ENCODE measurements at places on chromosomes 3 and 15.

DNA sequence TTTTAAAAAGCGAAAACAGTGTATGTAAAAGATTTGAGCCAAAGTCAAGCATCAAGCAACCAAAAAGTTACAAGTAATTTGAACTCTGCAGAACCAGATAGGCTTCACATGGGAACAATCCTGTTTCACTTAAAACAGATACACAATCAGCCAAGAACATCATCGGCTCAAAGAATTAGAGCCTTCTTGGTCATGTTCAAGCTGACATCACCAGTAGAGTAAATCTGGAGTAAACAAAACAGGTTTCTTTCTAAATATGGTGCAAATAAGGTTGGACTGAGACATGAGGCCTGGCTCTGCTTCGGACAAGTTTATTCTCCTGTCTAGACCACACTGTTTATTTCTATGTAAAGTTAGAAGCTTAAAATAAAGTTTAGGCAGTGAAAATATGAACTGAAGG, 116.0 kb downstream of the GMNC start:
- H3K27ac ChIP-seq = no peak overlapping the region
- DNase-seq = no peak
- H3K27me3 ChIP-seq = no peaks in the 10 kb centered on the region

- H3K27ac ChIP-seq = peak overlapping the region; percentile 80
- H3K4me1 ChIP-seq = peaks cover 32% of the 10 kb centered on the region
- H3K36me3 ChIP-seq = no peaks in the 10 kb centered on the region
Observed at GRCh38 chr15:76181705-76182107, 121.9 kb downstream of the TMEM266 start.

- H3K27ac ChIP-seq = no peak overlapping the region
- H3K4me3 ChIP-seq = no peak overlapping the region
- no peaks in the 10 kb centered on the region for H3K27me3 ChIP-seq
- no peaks in the 10 kb centered on the region for H3K36me3 ChIP-seq
- H3K4me1 ChIP-seq = no peaks in the 10 kb centered on the region
Observed at GRCh38 chr15:71512682-71513006, 297.7 kb upstream of the NR2E3 start.

DNA sequence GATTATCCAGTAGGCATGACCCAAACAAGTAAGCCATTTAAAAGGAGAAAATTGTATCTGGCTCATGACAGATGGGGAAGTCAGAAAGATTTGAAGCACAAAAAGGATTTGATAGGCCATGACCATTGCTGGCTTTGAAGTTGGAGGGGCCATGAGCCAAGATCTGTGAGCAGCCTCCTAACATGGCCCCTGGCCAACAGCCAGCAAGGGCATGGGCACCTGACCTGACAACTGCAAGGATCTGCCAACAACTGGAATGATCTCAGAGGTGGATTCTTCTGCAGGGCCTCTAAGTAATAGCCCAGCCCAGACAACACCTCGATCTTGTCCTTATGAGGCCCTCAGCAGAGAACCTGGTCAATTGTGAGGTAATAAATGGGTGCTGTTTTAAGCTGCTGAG, 93.0 kb downstream of the ARNT2 start:
- no peaks in the 10 kb centered on the region for H3K27me3 ChIP-seq
- no peak overlapping the region for H3K27ac ChIP-seq
- no peaks in the 10 kb centered on the region for H3K36me3 ChIP-seq
- DNase-seq = no peak

DNA sequence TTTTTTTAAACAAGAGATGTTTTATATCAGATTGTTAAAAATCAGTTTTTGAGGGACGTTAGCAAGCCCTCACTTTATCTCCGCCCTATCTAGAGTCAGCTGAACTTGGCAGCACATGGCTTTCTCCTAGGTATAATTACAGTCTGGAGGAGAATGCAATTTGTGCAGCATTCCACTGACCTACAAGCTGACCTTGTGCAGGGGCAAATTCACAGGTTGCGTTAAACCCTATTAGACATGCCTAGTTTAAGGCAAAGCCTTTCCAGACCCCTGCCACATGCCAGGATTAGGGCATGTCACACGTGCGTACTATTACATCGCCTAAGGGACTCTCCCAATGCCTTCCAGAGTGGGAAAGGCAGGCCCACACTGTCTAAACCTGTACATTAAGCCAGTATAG, 224.0 kb downstream of the GREM1 start:
- no peaks in the 10 kb centered on the region for H3K36me3 ChIP-seq
- no peak overlapping the region for H3K4me3 ChIP-seq
- no peaks in the 10 kb centered on the region for H3K4me1 ChIP-seq
- H3K27ac ChIP-seq = no peak overlapping the region

DNA sequence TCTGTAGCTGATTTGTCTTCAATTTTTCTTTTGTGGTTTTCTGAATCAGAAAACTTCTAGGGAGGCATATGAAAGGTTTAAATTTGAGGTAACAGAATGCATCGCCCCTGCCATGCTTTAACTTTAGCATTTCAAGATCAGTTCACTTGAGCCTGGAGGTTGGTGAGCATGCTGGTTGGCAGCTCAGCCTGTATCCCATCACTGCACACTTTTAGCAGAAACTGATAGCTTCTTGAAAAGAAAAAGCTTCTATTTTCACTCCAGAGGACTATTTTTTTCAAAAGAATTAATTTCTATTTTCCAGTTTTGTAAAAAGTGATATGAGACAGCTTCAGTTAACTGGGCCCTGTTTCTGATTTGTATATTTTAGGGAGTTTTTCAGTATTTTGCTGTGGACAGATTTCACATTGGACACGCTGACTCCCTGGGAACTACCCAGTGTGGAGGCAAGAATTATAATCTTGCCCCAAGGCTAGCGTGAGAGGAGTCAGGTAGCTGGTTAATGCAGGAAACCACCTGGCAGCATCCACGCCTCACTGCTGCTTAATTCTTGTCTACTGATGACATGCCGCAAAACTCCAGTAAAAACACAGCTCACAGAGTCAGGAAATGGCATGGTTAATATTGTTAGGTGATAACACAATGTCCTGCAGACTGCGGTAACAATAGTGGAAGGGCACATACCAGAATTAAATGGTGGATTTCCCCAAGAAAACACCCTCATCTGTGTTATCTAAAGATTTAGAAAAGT, 71.4 kb downstream of the DUT start:
- H3K4me1 ChIP-seq = peaks cover 33% of the 10 kb centered on the region
- no peak for DNase-seq
- H3K27ac ChIP-seq = peak overlapping the region; percentile 76
- peaks cover 18% of the 10 kb centered on the region for H3K36me3 ChIP-seq
- no peak overlapping the region for H3K4me3 ChIP-seq
- no peaks in the 10 kb centered on the region for H3K27me3 ChIP-seq

GRCh38 chr3:100103558-100104441, 10.5 kb downstream of the FILIP1L start:
- no peak overlapping the region for H3K27ac ChIP-seq
- no peaks in the 10 kb centered on the region for H3K36me3 ChIP-seq
- H3K27me3 ChIP-seq = no peaks in the 10 kb centered on the region
- H3K4me3 ChIP-seq = no peak overlapping the region
- H3K4me1 ChIP-seq = peaks cover 44% of the 10 kb centered on the region
- DNase-seq = peak; percentile 26

GRCh38 chr3:44065311-44066094, 176.2 kb upstream of the TOPAZ1 start:
- H3K36me3 ChIP-seq = no peaks in the 10 kb centered on the region
- H3K4me3 ChIP-seq = no peak overlapping the region
- no peaks in the 10 kb centered on the region for H3K4me1 ChIP-seq
- H3K27ac ChIP-seq = no peak overlapping the region

GRCh38 chr3:132669256-132669777, 9.2 kb downstream of the UBA5 start:
- H3K27me3 ChIP-seq = no peaks in the 10 kb centered on the region
- H3K27ac ChIP-seq = no peak overlapping the region
- no peaks in the 10 kb centered on the region for H3K4me1 ChIP-seq
- peak; percentile 13 for DNase-seq
- H3K4me3 ChIP-seq = no peak overlapping the region

DNA sequence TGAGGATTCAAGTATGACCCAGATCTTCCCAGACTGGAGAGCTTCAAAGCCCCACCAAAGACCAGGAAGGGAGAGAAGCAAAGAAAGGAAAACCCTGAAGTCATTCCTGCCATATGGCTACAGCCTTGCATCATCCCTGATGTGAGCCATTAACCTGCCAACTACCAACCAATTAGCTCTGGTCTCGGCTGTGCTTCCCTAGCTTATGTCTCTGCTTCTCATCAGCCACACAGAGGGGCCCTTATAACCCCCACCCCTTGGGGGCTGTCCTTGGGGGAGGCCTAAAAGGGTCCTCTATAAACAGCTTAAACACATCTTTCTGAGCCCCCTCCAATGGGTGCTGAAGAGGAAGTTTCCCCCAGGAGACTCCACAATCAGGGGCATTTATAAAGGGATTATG, 52.8 kb downstream of the NOX5 start:
- no peaks in the 10 kb centered on the region for H3K4me1 ChIP-seq
- H3K36me3 ChIP-seq = no peaks in the 10 kb centered on the region
- no peaks in the 10 kb centered on the region for H3K27me3 ChIP-seq
- no peak overlapping the region for H3K27ac ChIP-seq

- no peak for DNase-seq
- H3K36me3 ChIP-seq = no peaks in the 10 kb centered on the region
- H3K4me1 ChIP-seq = no peaks in the 10 kb centered on the region
- H3K27me3 ChIP-seq = peaks cover 11% of the 10 kb centered on the region
- no peak overlapping the region for H3K4me3 ChIP-seq
Observed at GRCh38 chr15:78315686-78316282, 16.4 kb upstream of the SKIC8 start.

GRCh38 chr15:43316016-43316970, 14.1 kb downstream of the LCMT2 start:
- no peak overlapping the region for H3K4me3 ChIP-seq
- H3K27me3 ChIP-seq = peaks cover 3% of the 10 kb centered on the region
- no peaks in the 10 kb centered on the region for H3K36me3 ChIP-seq
- no peaks in the 10 kb centered on the region for H3K4me1 ChIP-seq
- H3K27ac ChIP-seq = no peak overlapping the region

DNA sequence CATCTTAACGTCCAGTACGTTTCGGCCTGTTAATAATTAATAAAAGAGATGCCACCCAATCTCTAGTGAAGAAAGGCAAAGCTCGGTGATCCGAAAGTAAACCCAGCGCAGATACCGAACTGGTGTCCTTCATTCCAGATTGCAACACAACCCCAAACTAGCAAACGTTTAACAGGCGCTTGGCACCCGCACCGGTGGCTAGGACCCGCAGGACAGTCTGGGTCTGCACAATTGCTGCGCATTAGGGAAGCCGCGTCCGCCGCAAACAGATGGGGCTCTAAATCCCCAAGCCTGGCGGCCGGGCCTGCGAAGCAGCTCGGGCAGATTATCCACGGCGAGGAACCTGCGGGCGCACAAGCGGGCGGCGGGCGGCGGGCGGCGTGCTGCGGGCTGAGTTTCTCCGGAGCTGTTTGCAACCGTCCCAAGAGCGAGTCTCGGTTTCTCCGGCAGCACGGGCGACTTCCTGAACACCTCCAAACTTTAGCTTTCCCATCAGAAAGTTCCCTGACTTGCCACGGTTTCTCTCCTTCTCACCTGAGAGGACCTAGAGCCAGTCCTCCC, 112.1 kb upstream of the ICE2 start:
- H3K4me1 ChIP-seq = peaks cover 16% of the 10 kb centered on the region
- H3K4me3 ChIP-seq = peak overlapping the region; percentile 79
- no peaks in the 10 kb centered on the region for H3K36me3 ChIP-seq

DNA sequence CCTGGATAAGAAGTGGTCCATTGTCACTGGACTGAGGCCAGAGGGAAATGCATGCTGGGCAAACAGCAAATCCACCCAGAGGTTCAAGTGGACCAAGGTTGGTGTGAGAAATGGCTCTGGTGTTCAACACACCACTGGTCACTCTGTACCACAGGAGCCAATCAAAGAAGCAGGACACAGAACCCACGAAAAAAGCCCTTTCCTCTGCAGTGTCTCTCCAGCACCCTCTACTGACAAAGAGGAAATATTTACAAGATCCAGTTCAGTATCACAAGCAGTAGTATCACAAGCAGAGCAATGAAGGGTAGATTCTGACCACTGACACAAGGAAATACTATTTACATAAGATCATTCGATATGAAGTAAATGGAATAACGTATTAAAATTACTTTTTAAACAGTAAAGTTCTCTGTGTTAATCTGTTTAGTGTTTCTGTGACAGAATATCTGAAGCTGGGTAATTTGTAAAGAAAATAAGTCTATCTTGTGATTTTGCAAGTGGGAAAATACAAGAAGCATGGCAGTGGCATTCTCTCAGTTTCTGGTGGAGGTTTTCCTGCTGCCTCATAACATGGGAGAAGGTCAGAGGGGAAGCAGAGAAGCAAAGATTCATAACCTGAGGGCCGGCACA, 390.7 kb downstream of the EFHB start:
- no peak for DNase-seq
- H3K36me3 ChIP-seq = no peaks in the 10 kb centered on the region
- H3K4me1 ChIP-seq = no peaks in the 10 kb centered on the region
- no peaks in the 10 kb centered on the region for H3K27me3 ChIP-seq
- no peak overlapping the region for H3K4me3 ChIP-seq

GRCh38 chr15:60544581-60545264, 65.8 kb upstream of the ICE2 start:
- no peak overlapping the region for H3K4me3 ChIP-seq
- H3K27me3 ChIP-seq = no peaks in the 10 kb centered on the region
- H3K36me3 ChIP-seq = no peaks in the 10 kb centered on the region
- DNase-seq = no peak
- H3K4me1 ChIP-seq = no peaks in the 10 kb centered on the region

DNA sequence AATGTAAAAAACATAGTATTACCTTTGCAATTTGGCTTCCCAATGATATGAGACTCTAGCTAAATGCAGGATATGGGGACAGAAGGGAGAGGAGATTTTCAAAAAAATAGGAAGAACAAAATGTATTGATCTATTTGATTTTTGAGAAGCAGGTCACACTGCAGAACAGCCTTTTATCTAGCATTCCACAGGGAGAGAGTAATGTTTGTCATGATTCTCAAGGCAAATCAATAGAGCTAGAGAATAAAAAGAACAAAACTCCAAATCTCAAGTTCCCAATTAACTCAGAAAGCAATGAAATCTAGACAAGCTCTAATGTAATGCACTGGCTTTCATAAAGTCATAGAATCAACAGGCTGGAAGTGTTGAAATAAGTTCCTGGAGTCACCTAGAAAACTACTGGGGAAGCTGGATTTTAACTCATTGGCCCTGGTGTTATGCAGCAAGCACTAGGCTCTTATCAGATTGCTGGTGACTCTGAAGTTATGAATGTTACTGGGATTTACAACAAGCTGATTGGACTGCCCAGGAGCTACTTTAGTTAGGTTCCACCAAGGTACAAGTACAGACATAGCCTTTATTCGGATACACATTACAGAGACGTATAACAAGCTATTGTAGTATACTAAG, 442.8 kb downstream of the FGF12 start:
- H3K4me1 ChIP-seq = no peaks in the 10 kb centered on the region
- H3K27me3 ChIP-seq = no peaks in the 10 kb centered on the region
- DNase-seq = no peak
- no peak overlapping the region for H3K27ac ChIP-seq
- no peaks in the 10 kb centered on the region for H3K36me3 ChIP-seq

Data from GM23248 (cell line).